ENCODE measurements at places on chromosomes 12 and 14. TPM values are rescaled to one million over a fixed set of nuclear protein-coding genes. Genes with fewer than 3 reads are reported as not detected.
A peak's percentile ranks its signal among the peaks of the same experiment; 100 is the strongest.

DNA sequence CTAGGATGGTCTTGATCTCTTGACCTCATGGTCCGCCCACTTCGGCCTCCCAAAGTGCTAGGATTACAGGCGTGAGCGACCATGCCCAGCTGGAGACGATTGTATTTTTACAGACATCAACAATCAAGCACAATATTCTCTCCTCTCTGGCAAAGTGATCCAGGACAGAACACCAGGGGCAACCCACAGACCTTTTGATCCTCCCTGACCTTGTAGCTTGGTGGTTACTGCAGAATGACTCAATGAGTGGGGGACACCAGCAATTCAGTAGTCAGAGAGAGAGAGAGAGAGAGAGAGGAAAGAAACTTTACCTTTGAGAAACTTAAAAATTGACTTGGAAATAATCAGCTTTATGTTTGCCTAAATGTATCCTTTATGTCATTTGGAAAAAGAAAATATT lies 51.2 kb downstream of the DRAM1 start:
- no peak for DNase-seq

GRCh38 chr12:96719660-96720362 lies 187.2 kb upstream of the NEDD1 start:
- peak; percentile 39 for DNase-seq

DNA sequence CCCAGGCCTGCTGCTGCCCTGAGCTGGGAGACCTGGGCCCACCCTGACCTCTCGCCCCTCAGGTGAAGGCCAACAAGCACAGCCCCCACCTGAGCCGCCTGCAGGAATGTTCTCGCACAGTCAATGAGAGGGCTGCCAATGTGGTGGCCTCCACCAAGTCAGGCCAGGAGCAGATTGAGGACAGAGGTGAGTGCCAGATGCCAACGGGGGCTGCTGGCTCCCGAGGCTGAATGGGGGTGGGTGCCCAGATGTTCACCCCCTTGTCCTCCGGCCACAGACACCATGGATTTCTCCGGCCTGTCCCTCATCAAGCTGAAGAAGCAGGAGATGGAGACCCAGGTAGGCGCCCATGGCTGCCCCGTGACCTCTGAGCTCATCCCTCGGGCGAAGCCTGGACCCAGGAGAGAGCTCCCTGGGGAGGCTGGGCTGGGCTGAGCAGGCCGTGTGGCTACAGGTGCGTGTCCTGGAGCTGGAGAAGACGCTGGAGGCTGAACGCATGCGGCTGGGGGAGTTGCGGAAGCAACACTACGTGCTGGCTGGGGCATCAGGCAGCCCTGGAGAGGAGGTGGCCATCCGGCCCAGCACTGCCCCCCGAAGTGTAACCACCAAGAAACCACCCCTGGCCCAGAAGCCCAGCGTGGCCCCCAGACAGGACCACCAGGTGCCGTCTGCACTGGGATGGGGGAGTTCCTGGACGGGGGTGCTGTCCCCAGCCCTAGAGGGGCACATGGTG lies 25.8 kb downstream of the HIP1R start:
- DNase-seq, result no peak

- DNase-seq, result peak; percentile 71
These were observed 43.4 kb downstream of the RIN3 start for GRCh38 chr14:92556863-92557543.

GRCh38 chr14:68786491-68787091 lies 6.3 kb downstream of the ZFP36L1 start:
- DNase-seq, result no peak

DNA sequence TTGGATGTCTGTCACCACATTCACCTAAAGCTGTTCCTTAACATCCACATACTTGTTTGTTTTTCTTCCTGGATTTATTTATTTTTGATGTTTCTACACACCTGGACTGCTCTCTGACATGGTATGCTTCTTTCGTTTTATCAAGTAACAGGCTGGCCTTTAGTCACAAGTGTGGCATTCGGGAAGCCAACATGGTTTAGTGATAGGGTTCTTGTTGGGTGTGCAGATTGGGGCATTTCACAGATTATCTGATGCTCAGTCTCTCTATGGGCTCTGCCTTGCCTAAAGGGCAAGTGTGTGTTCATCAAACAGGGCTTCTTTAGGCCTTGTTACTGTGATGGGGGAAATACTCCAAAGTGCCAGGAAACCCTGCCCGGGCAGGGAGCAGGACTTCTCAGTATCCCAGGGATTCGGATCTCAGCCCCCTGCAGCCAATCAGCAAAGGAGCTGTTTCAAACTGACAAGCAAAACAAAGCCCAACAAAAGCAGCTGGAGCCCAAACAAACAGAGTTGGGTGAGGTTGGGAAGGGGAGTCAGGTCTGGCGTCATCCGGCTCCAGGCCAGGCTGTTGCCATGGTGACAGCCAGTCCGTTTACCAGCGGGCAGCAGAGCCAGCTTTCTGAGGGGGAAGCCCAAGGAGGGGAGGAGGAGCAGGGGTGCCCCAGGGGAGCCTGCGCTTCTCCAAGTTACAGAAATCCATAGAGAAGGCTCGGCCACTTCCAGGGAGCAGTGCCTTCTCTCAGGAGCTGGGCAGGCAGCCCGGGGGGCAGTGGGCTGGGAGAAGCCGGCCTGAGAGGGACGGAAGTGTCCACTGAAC lies 31.9 kb downstream of the FOS start:
- DNase-seq, result no peak

DNA sequence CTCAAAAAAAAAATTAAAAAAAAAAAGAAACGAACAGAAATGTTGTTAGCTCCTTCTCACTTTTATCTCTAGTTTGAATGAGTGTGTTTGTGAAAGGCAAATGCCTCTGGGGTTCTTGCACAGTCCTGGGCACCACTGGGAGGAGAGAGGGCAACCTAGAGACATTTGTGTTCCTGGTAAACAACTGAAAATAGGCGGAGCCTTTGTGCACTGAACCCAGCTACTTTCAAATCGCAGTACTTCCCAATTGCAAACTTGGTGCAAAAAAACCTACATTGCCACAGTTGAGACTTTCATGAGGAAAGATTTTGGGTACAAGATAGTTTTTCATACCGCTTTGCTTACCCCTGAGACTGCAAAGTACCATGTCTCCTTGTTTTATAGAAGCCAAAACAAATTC lies 430.0 kb downstream of the ZFP36L1 start:
- DNase-seq, result no peak

GRCh38 chr12:49873361-49873934 lies 30.3 kb downstream of the FAIM2 start:
- no peak for DNase-seq

DNA sequence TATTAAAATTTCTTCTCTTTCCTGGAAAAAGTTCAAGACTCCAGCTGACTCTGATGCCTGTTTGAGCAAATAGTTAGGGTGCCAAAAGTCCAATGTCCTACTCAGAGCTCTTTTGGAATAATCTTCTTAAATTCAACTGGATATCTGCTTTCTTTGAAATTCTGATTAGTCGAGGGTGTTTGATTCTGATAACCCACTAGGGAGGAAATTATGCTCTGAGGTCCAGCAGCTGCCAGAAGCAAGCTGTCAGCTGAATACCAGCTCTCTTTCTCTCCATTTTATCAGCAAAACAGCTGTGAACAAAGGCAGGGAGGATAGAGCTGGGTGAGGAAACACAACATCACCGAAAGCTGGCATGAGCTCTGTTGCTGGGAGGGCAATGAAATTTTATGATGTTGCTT lies 141.5 kb downstream of the CAND1 start:
- no peak for DNase-seq

DNA sequence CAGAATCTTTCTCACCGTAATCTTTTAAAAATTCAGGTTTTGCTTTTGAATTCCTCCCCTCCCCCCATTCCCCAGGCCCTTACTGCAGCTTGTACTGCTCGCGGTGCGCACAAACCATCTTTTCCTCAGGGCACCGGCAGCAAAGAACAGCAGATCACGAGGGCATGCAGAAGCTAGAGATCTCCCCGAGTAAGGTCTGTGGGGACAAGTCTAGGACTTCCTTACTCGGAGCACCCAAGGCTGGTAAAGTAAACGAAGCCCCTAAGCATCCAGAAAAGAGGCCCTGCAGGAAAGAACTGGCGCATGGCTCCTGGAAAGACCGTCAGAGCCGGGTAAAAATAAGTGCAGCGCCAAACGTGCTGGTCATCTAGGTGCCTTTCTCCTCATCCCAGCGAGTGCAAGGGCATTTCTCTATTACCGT lies 727 bp downstream of the LDHB start:
- DNase-seq, result peak; percentile 68

DNA sequence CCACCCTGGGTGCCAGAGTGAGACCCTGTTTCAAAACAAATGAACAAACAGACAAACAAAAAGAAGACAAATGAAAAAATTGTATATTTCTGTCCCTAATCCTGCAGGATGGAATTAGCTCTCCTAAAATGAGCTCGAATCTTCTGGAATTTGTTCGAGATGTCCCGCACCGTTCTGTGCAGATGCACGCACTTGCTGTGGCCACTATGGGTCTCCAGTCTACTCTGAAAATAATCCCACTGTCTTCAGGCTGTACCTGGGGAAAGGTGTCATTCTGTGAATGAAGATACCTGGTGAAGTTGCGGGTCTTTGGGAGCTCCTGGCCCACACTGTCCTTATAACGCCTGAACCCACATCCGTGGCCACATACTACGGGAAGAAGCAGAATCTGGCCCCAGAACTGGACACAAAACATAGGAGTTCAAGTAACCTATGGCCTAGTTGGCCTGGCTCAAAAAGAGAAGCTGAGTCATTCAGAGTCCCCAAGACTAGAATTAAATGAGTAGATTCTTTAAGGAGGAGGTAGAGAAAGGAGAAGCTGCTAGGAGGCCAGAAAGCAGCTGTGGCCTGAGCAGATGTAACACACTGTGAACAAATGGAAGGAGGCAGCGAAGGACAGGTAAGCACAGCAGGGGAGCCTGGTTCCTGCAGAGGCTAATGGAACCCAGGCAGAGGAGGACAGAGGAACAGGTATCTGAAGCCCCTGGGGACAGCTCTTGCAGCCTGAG lies 108.6 kb downstream of the FOXN3 start:
- no peak for DNase-seq

GRCh38 chr12:109744986-109745942 lies 31.6 kb downstream of the FAM222A start:
- DNase-seq, result no peak

- DNase-seq, result no peak
These were observed 141.3 kb upstream of the PLEKHG7 start for GRCh38 chr12:92561543-92561899.

GRCh38 chr12:132386926-132387497 lies 57.6 kb upstream of the GALNT9 start:
- no peak for DNase-seq

DNA sequence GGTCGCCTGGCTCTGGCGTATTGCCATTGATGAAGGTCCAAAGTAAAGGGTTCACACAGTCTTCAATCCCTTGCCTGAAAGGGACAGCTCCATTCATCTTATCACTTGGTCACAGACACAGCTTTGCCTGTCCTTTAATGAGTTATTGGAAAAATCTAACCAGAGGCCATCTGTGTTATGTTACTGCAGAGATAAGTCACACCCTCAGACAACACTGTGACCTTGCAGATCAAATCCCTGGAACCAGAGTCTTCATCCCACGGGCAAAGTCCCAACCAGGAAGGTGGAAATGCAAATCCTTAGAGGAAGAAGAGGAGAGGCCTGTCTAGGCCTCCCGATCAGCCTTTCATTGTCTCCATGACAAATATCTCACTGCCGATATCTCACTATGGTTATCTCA lies 68.3 kb upstream of the SCN8A start:
- DNase-seq, result no peak

DNA sequence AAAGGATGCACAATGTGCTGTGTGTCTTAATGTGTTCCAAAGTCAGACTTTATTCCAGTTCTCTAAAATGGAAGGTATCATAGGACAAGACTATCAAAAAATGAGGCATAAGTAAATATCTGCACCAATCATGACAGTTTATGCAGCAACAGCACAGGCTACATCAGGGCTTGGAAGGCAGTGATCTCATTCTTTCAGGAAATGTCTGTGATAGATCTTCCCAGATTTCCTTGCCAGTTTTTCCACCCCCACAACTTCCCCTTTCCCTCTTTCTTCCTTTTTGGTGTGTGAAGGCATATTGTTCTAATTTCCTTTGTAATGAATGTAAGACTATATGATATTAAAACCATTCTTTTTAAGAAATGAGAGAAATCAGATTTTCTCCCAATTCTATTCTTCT lies 326.7 kb downstream of the ATP23 start:
- DNase-seq, result no peak

GRCh38 chr12:70756791-70757190 lies 119.6 kb upstream of the PTPRB start:
- DNase-seq, result no peak

DNA sequence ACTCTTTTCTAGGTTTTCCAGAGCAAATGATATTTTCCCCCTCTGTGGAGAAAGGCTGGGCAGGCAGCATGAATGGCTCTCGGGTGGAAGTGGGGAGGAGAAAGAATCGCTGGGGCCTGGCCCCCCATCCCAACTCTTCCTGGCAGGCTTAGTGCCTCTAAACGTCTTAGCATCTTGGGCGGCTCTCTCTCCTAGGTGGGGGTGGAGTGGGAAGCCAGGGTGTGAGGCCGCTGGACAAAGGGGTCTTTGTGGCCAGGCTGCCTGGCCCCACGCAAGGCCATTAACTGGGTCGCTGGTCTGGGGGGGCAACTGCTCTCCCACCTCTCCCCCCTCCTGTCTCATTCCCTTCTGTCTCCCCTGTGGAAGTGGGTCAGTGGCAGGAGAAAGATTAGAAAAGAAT lies 4.7 kb downstream of the LRP1-AS start:
- DNase-seq, result no peak

ATL1 gene
- total RNA-seq, result 1.1 TPM

PMEL gene
- total RNA-seq, result 0.65 TPM

MMP19 gene
- total RNA-seq, result not detected

GPR65 gene
- total RNA-seq, result 16.9 TPM

VRTN gene
- not detected for total RNA-seq

CCDC177 gene
- total RNA-seq, result not detected

ACSM4 gene
- not detected for total RNA-seq

TIMELESS gene
- 49.2 TPM for total RNA-seq

INSM2 gene
- total RNA-seq, result not detected

TAS2R9 gene
- not detected for total RNA-seq
